ENCODE measurements at places on chromosomes 1 and 21.

DNA sequence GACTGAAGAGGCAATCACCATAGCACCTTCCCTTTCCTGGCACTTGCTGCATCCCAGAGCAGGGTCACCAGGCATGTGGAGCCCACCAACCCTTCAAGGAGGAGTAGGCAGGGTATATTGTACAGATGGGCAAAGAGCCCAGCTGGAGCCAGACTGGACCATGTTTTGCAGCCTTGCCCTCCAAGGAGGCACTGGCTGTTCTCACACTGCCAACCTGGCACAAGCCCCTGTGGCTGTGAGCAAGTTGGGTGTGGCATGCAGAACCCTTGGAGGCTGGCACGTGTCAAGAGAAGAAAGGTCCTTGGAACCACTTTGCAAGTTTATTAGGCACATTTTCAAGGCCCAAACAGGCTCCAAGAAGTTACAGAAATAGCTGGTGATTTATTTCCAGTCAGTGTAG, 146.4 kb downstream of the FOXD2 start:
- DNase-seq: no peak

- DNase-seq: no peak
Observed at GRCh38 chr1:188423073-188423472, 1594.3 kb downstream of the PLA2G4A start.

DNA sequence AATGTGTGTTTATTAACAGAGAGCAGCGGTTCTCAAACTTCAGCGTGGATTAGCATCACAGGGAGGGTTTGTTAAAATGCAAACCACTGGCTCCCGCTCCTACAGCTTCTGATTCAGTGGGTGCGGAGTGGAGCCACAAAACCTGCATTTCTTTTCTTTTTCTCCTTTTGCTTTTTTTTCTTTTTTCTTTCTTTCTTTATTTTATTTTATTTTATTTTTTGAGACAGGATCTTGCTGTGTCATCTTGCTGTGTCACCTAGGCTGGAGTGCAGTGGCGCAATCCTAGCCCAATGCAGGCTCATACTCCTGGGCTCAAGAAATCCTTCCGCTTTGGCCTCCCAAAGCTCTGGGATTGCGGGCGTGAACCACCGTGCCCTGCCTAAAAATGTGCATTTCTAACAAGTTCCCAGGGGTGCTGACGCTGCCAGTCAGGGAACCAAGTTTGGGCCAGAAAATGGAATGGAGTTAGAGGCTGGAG, 20.9 kb upstream of the SLC1A7 start:
- DNase-seq: no peak

- no peak for DNase-seq
Observed at GRCh38 chr1:117143871-117144270, 22.3 kb upstream of the TRIM45 start.

- no peak for DNase-seq
Observed at GRCh38 chr1:59990470-59990869, 63.9 kb upstream of the CYP2J2 start.
